ENCODE measurements at places on chromosomes 4 and X.
A peak's percentile ranks its signal among the peaks of the same experiment; 100 is the strongest.

DNA sequence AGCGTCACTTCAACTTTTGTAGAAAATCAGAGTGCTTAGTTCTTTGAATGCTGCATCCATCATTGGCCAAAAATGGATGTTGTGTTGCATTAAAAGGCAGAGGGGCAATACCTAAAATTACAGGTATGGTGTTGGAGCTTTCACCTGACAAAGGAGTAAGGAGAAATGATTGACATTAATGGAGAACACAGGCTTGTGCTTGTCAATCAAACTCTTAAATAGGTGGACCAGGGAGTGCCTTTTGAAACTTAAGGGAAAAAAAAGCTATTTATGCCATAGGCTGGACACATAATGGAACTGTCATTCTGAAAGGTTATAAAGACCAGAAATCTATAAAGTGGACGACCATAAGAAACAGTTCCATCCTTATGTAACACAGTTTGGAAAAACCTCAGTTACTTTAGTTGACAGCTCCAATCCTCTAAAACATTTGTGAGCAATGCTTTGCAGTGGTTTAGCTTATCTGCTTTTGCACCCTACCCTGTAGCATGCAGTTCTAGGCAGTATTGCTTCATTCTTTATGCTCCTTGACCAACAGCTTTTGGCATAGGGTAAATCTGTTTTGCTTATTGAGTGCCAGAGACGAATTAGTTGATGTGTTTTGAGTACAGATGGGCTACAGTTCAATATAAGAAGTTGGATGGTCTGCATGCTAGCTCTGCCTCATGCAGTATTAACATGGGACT, 2.4 kb downstream of the HADH start:
- DNase-seq = no peak

DNA sequence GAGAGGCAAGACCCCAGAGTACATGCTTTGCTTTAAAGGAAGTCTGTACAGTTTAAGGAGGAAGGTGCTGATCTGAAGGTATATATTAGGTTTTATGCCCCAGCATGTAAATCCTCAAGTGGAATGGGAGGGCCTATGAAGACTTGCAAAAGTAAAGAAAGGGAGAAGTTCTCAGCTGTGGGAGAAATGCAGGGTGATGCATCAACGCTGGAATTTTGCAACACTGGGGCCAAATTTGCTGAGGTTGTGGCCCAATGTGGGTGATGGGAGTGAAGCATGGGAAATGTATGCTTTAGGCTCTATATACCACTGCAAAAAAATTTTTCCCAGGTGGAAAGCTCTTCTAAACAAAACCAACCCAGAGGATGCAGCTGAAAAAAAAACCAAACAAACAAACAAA, 33.8 kb upstream of the GPR174 start:
- no peak for DNase-seq

GRCh38 chrX:49037883-49038475, 5.2 kb downstream of the TFE3 start:
- no peak for DNase-seq

DNA sequence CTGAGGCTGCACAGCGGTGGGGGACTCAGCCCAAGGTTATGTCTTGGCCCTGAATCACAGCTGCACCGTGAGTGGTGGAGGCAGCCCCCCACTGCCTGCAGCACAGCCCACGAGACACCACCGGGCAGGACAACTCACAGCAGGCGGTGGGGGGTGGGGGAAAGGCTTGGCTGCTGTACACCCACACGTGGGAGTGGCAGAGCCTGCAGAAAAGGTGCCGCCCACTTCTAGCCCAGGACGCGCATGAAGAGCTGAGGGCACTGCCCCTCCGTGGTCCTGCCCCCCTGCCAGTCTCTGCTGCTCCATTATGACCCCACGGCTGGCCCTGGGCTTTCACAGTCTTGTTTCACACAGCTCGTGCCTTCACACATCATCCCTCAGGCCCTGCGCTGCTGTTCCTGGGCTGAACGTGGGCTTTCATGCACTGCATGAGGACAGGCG, 40.8 kb downstream of the FGFRL1 start:
- no peak for DNase-seq

GRCh38 chr4:182881914-182882313, 35.3 kb downstream of the DCTD start:
- DNase-seq = no peak

GRCh38 chr4:157423526-157424020, 203.0 kb downstream of the GRIA2 start:
- no peak for DNase-seq

- DNase-seq = no peak
Observed at GRCh38 chr4:3254302-3255131, 5.6 kb downstream of the MSANTD1 start.

- no peak for DNase-seq
Observed at GRCh38 chrX:42176789-42177188, 253.4 kb upstream of the CASK start.

GRCh38 chrX:118726887-118727685, at the start of gene IL13RA1:
Gene IL13RA1, plus strand, starts transcription at chrX:118727606. Its CDS starts 33 bp downstream, at chrX:118727639.
- DNase-seq = peak; percentile 35

- no peak for DNase-seq
Observed at GRCh38 chrX:41491267-41492004, 44.3 kb downstream of the NYX start.

DNA sequence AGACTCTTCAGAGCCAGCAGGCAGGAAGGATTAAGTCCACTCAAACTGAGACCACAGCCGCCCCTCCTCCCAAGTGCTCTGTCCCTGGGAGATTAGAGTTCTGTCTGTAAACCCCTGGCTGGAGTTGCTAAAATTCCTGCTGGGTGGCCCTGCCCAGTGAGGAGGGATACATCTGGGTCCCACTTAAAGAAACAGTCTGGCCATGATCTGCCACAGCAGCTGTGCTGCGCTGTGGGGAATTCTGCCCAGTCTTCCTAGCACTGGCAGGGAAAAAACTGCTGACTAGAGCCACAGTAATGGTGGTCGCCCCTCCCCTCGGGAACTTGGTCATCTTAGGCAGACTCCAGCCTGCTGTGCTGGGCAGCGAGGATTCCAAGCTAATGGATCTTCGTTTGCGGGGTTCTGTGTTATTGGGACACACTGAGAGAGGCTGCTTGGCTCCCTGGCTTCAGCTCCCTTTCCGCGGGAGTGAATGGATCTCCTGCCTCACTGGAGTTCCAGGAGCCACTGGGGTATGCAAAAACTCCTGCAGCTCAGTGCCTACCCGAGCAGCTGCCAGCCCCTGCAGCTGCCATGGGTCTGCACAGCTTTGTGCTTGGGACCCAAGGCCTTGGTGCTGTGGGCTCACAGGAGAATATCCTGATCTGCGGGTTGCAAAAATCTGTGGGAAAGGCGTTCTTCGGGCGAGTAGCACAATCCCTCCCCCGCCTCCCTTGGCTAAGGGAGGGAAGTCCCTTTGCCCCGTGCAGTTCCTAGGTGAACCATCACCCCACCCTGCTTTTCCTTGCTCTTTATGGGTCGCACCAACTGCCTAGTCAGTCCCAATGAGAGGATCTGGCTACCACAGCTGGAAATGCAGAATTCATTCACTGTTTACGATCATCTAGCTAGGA, 15.7 kb downstream of the ZXDB start:
- DNase-seq = no peak

- no peak for DNase-seq
Observed at GRCh38 chr4:127737295-127737694, 7.1 kb downstream of the SLC25A31 start.

DNA sequence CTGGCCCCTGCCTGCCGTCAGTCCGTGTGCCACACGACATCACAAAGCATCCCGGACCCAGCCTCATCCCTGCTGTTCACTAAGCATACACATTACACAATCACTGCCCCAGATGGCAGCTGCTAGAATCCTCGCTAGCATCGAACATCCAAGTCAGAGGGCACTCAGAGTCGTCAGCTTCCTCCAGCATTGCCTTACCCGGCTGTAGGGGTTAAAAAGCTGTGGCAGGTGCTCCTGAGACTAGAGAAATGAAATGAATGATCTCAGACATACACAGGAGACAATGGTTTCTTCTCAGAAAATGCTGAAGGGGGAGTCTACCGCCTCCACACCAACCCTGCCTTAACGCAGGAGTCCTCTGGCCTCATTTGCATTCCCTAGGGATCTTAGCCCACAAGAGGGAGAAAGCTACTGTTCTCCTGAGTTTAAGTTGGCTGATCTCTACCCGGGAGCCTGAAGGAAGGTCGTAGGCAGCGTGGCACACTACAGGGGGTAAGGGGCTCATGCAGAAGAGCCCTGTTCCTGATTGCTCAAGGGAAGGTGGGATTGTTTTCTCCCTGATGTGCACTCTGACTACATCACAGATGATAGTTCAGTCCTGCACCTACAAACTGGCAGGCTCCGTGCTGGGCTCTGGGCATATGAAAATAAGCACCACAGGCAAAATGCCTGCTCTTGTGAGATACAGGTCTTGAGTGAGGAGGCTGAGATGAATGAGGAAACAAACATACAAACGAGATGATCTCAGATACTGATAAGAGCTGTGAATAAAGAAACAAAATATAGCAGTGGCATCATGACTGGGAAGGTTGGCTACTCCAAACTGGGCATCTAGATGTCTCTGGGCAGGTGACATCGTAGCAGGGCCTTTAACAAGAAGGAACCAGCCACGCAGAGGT, 2.6 kb upstream of the KIAA0232 start:
- DNase-seq = no peak

GRCh38 chr4:11264841-11265240, 163.9 kb downstream of the HS3ST1 start:
- DNase-seq = no peak

GRCh38 chr4:109910256-109910655, 2.4 kb upstream of the EGF start:
- no peak for DNase-seq

DNA sequence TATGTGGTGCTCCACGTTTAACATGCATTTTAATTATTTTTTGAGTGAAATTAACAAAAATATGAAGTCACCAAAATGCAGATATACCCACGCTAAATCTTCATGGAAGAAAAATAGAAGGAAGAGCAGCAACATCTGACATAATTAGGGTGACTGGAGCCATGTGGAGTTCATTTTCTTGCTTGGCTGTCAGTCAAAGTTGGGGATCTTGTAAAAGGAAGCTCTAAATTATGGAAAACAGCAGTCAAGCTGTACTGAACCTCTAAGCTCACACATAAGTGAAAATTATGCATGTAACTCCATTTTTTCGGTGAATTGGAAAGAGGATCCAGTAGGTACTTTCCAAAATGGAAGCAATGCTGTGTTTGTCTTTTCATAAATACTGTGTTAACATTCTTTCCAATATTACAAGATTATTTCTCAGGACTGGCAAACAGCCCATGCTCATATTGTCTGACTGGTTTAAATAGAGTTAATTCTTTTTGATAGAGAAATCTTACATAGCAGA, 9.7 kb upstream of the PDGFC start:
- no peak for DNase-seq

DNA sequence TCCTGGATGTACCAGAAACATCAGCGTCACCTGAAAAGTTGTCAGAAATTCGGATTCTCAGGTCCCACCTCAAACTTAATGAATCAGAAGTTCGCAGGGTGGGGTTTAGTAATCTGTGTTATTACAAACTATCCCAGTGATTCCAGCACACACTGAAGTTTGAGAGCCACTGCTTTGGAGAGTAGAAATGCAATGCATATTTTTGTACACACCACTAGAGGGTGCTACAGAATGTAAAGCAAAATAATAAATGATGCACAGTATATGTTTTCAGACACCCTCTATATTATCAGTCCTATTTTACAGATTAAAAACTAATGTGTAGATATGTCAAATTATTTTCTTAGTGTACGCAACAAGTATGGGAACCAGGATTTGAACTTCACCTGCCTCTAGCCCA, 2.4 kb upstream of the MORF4L2 start:
- peak; percentile 21 for DNase-seq

- DNase-seq = no peak
Observed at GRCh38 chrX:110563282-110563681, 204.6 kb downstream of the RTL9 start.

DNA sequence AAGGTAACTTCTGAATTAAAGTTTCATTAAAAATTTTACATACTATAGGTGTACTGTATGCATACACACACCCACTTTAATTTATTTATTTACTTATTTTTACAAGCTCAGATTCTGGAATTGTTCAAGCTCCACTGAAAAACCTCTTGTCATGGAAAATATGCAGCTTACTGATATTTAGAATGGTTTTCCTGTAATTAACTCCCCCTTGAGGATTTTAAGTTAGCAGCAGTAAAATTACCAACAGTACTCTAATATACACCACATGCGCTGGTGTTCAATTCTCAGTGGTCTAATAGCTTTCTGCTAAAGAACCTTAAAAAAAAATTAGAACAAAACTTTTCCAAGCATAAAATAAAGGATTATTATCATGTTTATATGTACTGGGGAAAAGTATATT, 12.0 kb downstream of the MAB21L2 start:
- DNase-seq = no peak

DNA sequence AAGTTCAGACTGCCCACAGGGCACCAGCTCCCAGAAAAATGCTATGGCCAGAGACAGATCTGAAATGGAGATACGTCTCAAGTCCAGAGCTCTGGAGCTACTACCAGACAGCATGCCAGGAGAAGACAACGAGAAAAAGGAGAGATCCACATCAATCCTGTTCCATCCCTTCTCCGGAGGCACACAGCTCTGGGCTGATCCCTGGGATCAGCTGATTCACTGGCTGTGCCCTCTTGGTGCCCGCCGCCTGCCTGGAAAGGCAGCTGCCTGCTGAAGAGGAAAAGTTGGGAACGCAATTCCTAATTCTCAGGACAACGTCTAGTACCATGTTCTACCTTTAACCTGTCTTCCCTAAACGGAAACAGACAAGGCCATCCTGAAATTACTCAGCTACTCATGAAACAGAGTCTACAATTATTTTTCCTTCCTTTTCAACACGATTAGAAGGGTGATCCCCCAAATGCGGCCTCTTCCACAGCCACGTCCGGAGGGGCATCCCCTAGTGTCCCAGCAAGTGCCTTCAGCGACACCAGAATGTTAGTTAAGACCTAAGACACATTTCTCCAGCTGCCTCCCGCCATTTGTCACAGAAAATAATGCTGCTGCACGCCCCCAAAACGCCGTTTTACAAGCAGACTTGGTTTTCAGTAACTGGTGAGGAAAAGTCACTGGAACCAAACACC, 2.4 kb downstream of the ZFYVE28 start:
- DNase-seq = no peak

GRCh38 chr4:125486351-125486750, 171.6 kb downstream of the FAT4 start:
- DNase-seq = no peak

GRCh38 chrX:40579141-40579540, 1.6 kb upstream of the ATP6AP2 start:
- DNase-seq = no peak

- DNase-seq = no peak
Observed at GRCh38 chr4:139142087-139142486, 34.9 kb downstream of the ELF2 start.

GRCh38 chr4:95835672-95836071, 4.2 kb upstream of the PDHA2 start:
- DNase-seq = no peak

- DNase-seq = no peak
Observed at GRCh38 chr4:108384544-108384943, 215.8 kb upstream of the LEF1 start.

GRCh38 chrX:51894697-51895336, 1.4 kb downstream of the MAGED1 start:
- no peak for DNase-seq

Data from NCI-H1436 treated with DMSO at 0.1 percent for 48 hours (cell line).